LHCN-M2 (cell line): ENCODE measurements at places on chromosomes 6 and 20. TPM values are rescaled to one million over a fixed set of nuclear protein-coding genes. Genes with fewer than 3 reads are reported as not detected.

Gene DNAH8
- not detected in 2 replicates for total RNA-seq

Gene NFATC2
- 0.06 TPM in 2 replicates for total RNA-seq

Gene C4B
- total RNA-seq = 1.8 and 3.5 TPM in 2 replicates

DNA sequence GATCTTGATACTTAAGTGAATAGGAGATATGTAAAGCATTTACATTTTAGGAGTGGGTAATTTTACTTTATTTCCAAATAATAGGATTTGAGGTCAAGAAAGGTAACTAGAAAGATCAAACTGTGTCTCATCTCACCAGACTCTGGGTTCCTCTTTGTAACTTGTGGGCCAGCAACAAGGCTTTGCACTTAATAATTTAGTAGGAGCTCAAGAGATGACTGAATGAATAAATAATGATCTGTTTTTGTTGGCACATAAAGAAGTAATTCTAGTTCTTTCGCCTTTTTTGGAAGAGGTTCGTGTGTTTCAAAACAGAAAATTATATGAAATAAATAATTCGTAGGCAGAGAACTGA, 67.4 kb upstream of the FABP7 start:
- no peak for DNase-seq

DNA sequence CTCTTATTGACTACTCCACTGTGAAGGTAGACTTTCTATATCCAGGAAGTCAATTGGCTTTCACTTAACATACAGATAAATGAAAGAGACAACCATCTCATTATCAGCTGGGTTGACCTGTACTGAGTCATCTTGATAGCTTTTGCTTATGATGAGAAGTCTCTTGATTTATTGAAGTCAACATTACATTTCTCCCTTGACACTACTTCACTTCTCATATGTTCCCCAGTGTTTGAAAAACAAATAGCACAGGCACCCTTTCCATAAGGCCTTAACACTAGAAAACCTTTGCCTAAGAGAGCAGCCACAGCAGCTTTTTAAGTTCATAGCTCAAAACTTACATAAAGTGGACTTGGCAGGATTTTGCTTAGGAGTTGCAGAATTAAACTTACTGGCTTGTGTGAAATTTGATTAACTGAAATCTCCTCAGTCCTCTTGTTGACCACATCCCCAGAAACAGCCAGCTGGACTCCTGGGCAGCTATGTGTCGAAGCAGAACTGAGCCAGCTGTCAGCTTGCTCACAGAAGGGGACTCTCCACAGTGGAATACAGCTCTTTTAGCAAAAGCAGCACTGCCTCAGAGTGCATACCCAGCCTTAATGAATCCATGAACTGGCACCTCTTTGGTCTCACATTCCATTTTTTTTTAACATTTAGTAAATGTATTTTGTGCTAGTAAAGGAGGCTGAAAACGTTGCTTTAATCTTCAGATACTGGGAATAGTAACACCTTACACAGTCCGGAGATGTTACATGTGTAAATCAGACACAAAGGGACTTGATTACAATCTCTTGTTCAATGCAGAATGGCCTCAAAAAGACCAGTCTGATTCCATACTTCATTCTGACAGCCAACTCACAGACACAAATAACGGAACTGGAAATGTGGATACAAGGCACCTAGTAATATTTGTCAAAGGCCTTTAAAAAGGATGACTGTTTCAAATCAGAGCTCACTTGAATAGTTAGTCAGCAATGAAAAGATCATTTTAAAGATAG, 1532.7 kb downstream of the HACE1 start:
- no peak for DNase-seq

- no peak for DNase-seq
Observed at GRCh38 chr20:41111578-41111951, 25.8 kb upstream of the PLCG1 start.

- DNase-seq = peak; percentile 23
Observed at GRCh38 chr6:43962458-43962857, 164.8 kb downstream of the MRPL14 start.

- DNase-seq = peak; percentile 27
Observed at GRCh38 chr20:32521780-32522525, 63.2 kb downstream of the NOL4L start.

DNA sequence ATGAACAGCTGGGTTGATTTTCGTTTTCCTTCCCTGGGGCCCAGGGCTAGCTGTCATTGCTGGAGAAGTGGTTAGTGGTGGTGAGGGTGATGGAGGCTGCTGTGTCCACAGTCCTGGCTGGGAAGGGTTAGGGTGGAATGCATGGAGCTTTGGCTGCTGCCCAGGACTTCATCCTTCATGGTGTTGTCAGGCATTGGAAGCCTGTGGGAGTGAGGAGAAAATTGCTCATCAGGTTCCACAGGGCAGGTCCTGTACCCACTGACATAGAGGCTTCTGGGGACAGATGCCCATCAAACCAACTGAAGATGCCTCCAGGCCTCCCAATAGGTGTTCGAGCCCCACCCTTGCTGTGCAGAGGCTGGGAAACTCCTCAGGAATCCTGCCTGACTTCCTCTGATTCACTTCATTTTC, 262.4 kb upstream of the SUPT3H start:
- DNase-seq = peak; percentile 57

- no peak for DNase-seq
Observed at GRCh38 chr20:56595746-56596475, 33.2 kb upstream of the TFAP2C start.

GRCh38 chr6:24755279-24755678, 19.5 kb upstream of the GMNN start:
- no peak for DNase-seq

GRCh38 chr6:140855520-140855919, 1277.2 kb upstream of the GJE1 start:
- DNase-seq = no peak

DNA sequence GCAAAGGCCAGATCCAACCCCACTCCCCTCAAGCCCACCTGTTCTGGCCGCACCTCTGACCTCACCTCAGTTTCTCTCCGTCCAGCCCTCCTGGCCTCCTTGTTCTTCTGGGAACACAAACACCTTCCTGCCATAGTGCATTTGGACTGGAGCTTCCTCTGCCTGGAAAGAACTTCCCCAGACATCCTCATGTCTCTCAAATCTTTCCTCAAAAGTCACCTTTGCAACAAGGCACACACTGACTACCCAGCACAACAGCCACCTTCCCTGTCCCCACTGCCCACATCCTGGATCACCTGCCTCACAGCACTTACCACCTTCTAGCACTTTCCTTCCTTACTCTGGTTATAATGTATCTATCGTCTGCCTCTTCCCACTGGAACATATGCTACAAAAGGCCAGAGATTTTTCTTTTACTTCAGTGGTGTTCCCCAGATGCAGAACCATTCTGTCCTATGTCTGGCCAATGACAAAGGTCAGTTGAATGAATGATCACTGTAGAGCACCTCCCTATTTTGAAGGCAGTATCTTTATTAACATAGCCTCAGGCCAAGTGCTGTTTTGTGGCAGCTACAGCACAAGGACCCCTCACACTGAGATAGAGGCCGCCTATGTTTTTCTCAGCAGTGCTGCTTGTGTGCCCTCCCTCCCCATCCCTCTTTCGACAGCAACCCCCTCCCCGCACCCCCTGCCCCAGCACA, 4.1 kb downstream of the HLA-B start:
- no peak for DNase-seq

DNA sequence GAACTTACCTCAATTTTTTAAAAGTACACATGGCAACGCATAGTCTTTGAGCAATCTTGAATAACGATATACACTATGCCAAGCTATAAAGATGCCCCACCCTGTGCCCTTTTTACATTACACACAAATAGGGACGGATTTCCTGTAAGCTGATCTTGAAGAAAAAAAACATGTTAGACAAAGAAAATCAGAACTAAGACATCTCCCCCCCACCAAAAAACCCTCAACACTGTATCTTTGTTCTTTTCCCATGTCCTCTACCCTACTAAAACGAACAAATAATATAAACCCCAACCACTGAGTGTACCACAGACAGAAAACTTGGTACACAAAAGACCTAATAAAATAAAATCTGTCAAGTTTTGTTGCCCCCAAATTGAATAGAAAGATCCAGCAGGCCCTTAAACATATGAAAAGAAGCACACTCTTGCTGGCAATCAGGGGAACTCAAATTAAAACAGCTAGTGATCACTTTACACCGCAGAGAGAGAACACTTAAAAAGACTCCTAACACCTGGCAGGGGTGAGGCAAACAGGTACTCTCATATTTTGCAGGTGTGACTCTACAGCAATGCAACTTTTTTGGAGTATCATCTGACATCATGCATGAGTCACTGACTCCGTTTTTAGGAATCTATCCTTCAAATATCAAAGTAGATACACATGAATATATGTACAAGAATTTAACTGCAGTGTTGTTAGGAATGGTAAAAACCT, 29.6 kb downstream of the BACH2 start:
- no peak for DNase-seq
